CD4-positive, alpha-beta T cell (primary cell): ENCODE measurements at places on chromosomes 13 and 19. TPM values are rescaled to one million over a fixed set of nuclear protein-coding genes. Genes with fewer than 3 reads are reported as not detected.

DNA sequence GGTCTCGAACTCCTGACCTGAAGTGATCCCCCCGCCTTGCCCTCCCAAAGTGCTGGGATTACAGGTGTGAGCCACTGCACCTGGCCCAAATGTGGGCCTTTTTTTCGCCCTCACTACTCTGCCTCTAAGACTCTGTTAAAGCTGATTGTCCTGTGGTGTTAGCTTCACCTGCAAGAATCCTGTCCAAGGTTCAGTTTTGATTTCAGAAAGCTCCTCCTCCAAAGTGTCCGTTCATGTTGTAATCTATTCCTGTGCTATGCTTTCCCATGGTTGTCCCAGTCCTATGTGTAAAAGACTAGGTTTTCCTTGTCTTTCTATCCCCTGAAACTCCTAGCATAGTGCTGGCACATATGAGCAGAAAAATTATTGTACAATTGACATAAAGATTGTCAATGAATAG, 440.9 kb downstream of the KLF5 start:
- no peak for DNase-seq

- DNase-seq = no peak
Measured at GRCh38 chr13:103188713-103189326, 122.6 kb upstream of the SLC10A2 start.

DNA sequence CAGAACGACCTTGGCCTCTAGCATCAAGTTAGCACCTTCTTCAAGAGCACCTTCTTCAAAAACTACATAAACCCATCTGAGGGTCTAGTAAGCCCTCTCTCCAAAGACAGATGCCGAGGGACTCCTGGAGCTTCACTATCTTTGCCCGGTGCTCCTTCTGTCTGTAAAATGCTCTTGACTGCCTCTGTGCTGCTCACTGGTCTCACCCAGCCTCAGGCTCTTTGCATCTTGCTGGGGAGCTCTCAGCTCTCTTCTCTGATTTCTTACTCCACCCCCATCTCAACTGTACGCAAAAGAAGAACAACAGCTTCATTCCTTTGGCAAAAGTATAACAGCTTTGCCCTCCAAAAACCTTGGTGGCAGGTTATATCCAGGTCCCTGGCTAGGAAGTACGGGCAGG, 404.2 kb downstream of the KLF12 start:
- no peak for DNase-seq

Gene NRTN
- total RNA-seq = 1.6 TPM
